ENCODE measurements at places on chromosomes 1 and 21. TPM values are rescaled to one million over a fixed set of nuclear protein-coding genes. Genes with fewer than 3 reads are reported as not detected.

- no peaks in the 10 kb centered on the region for H3K27me3 ChIP-seq
- H3K27ac ChIP-seq = no peak overlapping the region
- no peak for DNase-seq
- no peaks in the 10 kb centered on the region for H3K4me1 ChIP-seq
Observed at GRCh38 chr1:5312862-5313261, 658.5 kb downstream of the AJAP1 start.

- no peak overlapping the region for H3K4me3 ChIP-seq
- no peaks in the 10 kb centered on the region for H3K36me3 ChIP-seq
- no peak for DNase-seq
- H3K27ac ChIP-seq = no peak overlapping the region
- H3K27me3 ChIP-seq = no peaks in the 10 kb centered on the region
Observed at GRCh38 chr1:22533244-22533895, 29.9 kb upstream of the EPHA8 start.

DNA sequence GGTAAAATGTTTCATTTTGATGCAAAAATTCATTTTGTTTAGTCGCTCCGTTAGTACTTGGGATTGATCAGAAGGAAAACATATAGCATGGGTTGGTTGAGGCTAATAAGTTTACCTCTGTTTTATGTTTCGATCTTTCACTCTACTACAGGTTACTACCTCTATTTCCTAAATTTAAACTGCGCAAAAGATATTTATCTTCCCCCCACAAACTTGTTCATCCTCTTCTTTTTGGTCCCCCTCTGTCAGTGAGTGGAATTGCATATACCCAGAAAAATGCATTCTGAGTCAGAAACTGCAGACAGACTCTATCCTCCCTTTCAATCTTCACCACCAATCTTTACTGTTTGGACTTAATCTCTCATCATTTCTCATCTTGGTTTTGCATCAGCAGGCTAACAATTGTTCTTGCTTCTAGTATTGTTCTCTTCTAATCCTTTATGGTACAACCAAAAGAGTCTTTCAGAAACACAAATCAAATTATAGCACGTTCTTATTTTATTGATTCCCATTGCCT is 316.0 kb upstream of the ADGRL4 start:
- H3K4me3 ChIP-seq = no peak overlapping the region
- no peak for DNase-seq
- H3K4me1 ChIP-seq = no peaks in the 10 kb centered on the region
- H3K36me3 ChIP-seq = no peaks in the 10 kb centered on the region
- no peak overlapping the region for H3K27ac ChIP-seq

GRCh38 chr1:174247472-174247871 is 88.2 kb downstream of the RABGAP1L start:
- no peaks in the 10 kb centered on the region for H3K4me1 ChIP-seq
- no peak overlapping the region for H3K4me3 ChIP-seq
- DNase-seq = no peak
- H3K27ac ChIP-seq = no peak overlapping the region

GRCh38 chr1:155158991-155159390 is 14.1 kb downstream of the KRTCAP2 start:
- H3K36me3 ChIP-seq = no peaks in the 10 kb centered on the region
- no peak for DNase-seq
- no peaks in the 10 kb centered on the region for H3K27me3 ChIP-seq
- no peak overlapping the region for H3K4me3 ChIP-seq
- H3K4me1 ChIP-seq = no peaks in the 10 kb centered on the region

DNA sequence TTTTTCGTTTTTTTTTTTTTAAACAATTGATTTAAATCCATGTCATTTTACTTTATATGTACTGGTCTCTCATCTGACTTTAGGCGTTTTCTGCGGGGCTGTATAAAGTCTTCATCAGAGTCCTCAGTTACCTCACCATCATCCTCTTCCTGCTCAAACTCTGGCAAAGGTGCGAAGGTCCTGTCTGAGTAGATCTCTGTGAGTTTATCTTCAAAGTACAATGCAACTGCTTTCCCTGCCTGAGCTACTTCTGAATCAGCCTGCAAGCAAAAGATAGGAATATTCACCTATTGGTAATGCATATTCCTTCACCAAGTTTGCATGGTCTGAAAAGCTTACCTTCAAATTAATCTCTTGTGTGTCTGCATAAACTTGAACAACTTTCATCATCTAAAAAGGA is 113.4 kb downstream of the TRIM33 start:
- H3K27ac ChIP-seq = no peak overlapping the region
- no peaks in the 10 kb centered on the region for H3K36me3 ChIP-seq
- no peak for DNase-seq
- no peaks in the 10 kb centered on the region for H3K4me1 ChIP-seq
- no peaks in the 10 kb centered on the region for H3K27me3 ChIP-seq

GRCh38 chr1:47677241-47677940 is 239.5 kb downstream of the FOXD2 start:
- no peaks in the 10 kb centered on the region for H3K27me3 ChIP-seq
- no peaks in the 10 kb centered on the region for H3K36me3 ChIP-seq
- no peak overlapping the region for H3K4me3 ChIP-seq
- no peak overlapping the region for H3K27ac ChIP-seq
- no peak for DNase-seq
- no peaks in the 10 kb centered on the region for H3K4me1 ChIP-seq

DNA sequence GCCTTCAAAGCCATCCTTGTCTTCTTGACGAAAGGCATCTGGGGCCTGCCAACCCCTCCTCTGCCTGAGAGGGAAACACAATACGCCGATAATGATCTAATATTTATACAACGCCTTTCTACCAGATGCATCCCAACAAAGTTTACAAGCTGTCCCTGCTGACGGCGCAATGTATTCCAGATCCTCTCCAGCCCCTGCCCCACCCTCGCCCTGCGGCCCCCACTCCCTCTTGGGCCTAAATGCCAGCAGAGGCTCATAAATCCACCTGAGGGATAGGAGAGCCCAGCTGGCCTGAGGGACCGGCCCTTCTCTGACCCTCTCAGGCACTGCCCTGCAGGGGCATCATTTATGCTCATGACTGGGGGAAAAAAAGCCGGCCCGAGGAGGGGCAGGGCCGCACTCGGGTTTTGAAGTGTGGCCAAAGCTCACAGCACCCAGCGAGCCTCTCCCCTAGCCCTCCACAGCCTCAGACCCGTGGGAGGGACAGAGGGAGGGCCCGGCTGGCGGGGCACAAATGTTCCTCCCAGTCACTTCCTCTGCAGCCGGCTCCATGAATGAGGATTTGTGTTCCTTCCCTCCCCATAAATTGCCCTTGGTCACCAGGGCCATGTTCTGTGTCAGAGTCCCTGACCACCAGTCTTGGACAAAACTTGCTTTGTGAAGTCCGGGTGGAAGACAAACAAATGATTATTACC is 140.3 kb downstream of the FOXD2 start:
- no peak overlapping the region for H3K4me3 ChIP-seq
- peaks cover 4% of the 10 kb centered on the region for H3K4me1 ChIP-seq
- no peaks in the 10 kb centered on the region for H3K36me3 ChIP-seq

DNA sequence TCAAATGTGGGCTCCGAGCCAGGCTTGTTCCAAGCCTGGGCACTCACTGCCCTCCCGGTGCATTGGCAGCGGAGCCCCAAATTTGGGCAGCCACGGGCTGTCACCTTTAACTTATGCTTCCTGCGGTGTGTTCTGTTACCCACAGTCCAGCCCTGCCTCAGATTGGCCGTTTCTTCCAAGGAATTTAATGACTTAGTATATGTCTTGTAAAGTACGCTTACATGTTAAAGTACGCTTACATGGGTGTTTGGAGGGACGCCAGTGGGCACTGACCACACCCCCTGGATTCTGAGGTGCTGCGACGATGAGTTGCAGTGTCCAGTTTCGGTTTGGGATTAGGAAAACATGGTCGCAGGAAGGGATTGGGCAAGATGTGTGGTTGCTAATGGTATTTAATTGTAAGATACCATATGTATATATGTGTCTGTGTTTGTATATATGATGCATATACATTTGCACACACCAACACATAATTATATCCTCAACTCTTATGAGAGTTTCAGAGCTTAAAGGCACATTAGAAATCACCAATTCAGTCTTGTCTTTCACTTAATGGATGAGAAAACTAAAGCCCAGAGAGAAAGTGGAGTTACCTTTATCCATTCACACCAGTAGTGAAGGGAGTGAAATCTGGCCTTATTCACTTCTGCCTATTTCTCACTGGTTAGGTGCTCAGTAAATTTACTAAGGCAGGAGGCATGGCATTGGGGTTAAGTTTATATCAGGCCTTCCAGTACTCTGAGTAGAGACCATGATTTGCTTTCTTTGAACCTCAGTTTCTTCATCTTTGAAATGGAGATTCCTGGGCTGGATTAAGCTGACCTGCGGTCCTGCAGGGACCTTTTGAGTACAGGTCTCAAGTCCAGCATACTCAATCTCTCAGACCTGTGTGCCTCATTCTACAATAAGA is 1.0 kb downstream of the SMYD2 start:
- H3K4me1 ChIP-seq = peaks cover 7% of the 10 kb centered on the region
- no peaks in the 10 kb centered on the region for H3K36me3 ChIP-seq
- H3K27me3 ChIP-seq = no peaks in the 10 kb centered on the region
- peak; percentile 68 for DNase-seq

DNA sequence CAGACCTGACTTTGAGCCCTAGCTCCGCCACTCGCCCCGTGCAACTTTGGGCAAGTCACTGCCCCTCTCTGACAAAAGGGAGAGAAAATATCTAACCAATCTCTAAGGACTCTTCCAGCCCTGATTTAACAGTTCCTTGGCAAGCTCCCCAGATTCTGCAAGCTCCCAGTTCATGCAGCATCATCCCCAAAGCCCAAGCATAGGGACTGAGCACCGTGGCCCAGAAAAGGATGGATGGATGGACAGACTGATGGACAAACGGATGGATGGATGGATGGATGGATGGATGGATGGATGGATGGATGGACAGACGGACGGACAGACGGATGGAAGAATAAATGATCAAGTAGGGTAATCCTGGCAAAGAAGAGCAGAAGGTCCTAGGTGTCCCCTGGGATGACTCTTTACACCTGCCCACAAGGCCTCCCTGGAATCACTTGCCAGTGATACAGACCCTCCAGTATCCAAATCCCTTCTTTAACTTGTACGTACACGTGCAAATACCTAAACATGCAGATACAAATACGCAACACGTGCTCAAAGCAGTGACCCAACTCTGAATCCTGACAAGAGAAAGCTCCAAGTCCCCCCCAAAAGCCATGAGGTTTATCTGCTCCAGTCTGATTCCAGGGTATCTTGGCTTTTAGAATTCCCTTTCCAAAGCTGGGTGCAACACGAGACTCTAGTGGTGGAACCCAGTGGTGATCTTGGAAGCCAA is 16.0 kb downstream of the IFFO2 start:
- H3K4me1 ChIP-seq = peaks cover 19% of the 10 kb centered on the region
- DNase-seq = no peak
- H3K4me3 ChIP-seq = no peak overlapping the region
- no peaks in the 10 kb centered on the region for H3K27me3 ChIP-seq
- H3K27ac ChIP-seq = peak overlapping the region; percentile 80

GRCh38 chr1:234214911-234215892 is 158.1 kb upstream of the COA6 start:
- DNase-seq = peak; percentile 80
- no peaks in the 10 kb centered on the region for H3K4me1 ChIP-seq
- H3K4me3 ChIP-seq = no peak overlapping the region
- no peaks in the 10 kb centered on the region for H3K36me3 ChIP-seq
- no peaks in the 10 kb centered on the region for H3K27me3 ChIP-seq

GRCh38 chr1:20063861-20064292 is 6.1 kb upstream of the PLA2G5 start:
- no peak overlapping the region for H3K4me3 ChIP-seq
- no peaks in the 10 kb centered on the region for H3K36me3 ChIP-seq
- no peak overlapping the region for H3K27ac ChIP-seq

DNA sequence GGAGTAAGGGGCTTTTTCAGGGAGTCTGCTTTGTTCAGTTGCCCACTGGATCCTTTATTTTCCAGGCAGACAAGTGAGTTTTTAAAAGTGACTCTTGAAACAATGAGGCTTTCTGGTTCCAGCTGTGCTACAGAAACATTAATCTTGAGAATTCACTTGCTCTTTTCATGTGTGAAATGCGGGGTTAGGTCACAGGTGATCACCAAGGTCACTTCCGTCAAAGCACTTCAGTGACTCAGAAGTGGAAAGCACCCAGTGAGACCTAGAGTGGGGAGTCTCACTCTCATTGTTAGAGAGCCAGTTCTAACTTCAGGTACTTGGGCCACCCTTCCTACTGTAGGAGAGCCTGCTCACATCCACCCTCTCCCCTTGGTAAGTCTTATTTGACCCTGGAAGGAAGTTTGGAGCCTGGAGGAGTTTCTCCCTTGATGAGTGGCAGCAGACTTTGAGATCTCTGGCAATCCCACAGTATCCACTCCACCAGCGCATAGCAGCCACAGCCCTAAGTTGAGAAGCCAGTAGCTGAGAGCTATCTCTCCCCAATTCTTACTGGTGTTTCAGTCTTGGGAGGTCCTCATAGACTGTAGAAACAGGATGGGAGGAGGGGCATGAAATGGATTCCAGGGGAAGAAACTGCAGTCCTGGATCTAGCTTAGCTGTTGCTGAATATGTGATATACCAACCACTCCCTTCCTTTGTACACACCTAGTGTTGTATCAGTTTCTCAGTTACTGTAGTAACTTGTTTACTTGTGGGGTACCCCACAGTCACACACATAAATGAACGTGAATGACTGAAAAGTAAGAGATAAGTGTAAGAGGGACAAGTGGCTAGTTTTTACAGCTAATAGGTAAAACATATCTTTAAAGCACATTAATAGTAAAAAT is 3.1 kb downstream of the TACSTD2 start:
- no peak for DNase-seq
- H3K4me1 ChIP-seq = no peaks in the 10 kb centered on the region
- no peaks in the 10 kb centered on the region for H3K27me3 ChIP-seq
- no peak overlapping the region for H3K4me3 ChIP-seq
- no peaks in the 10 kb centered on the region for H3K36me3 ChIP-seq
- peak overlapping the region; percentile 98 for H3K27ac ChIP-seq

- H3K4me3 ChIP-seq = no peak overlapping the region
- H3K27me3 ChIP-seq = no peaks in the 10 kb centered on the region
- H3K27ac ChIP-seq = no peak overlapping the region
- DNase-seq = peak; percentile 69
- no peaks in the 10 kb centered on the region for H3K36me3 ChIP-seq
Observed at GRCh38 chr1:34597877-34598514, 156.9 kb upstream of the GJB5 start.

GRCh38 chr1:54950006-54950368 is 30.4 kb upstream of the TMEM61 start:
- no peaks in the 10 kb centered on the region for H3K36me3 ChIP-seq
- DNase-seq = no peak
- H3K27me3 ChIP-seq = no peaks in the 10 kb centered on the region
- H3K27ac ChIP-seq = no peak overlapping the region

BTBD8 gene
- 12.6 TPM for total RNA-seq

RXFP4 gene
- not detected for total RNA-seq

MTARC1 gene
- 133 TPM for total RNA-seq

PGBD5 gene
- 0.98 TPM for total RNA-seq

COL11A1 gene
- total RNA-seq = 0.88 TPM

CFAP74 gene
- not detected for total RNA-seq

All from breast epithelium (tissue), 4 donors.